ENCODE measurements at places on chromosomes 6 and 20.

DNA sequence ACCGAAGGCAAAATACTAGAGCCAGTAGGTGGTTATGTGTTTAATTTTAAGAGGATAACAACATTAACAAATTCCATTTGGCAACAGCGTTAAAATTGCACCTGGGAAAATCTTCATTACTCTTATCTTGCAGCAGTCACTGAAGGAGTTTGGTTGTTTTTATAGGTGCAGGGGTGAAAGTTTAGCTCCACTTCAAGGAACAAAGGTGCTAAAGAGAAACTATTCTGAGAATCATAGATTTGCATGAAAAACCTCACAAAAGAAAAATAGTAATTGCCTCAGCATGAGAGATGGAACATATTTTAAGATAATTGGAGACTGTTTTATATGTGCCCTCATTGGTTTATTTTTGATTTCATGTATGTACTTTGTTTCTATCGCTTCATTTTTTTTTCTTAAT, 444.4 kb downstream of the UTRN start:
- DNase-seq = no peak

DNA sequence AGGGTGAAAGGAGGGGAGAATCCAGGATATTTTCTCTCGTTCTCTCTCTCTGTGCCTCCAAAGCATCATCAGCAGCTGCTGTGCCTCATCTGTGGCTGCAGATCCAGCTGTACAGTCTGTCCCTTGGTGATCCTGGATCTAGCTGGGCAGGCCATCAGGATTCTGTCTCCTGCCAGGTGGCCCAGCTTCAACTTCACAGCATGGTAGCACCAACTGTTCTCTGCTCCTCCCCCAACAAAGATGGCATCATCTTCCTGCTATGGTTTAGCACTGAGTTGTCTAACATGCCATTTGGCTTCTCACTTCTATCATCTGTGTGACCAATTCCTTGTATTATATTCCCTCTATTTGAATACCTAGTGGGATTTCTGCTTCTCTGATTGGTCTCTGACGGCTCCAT, 28.6 kb upstream of the ARFGEF2 start:
- DNase-seq = no peak

DNA sequence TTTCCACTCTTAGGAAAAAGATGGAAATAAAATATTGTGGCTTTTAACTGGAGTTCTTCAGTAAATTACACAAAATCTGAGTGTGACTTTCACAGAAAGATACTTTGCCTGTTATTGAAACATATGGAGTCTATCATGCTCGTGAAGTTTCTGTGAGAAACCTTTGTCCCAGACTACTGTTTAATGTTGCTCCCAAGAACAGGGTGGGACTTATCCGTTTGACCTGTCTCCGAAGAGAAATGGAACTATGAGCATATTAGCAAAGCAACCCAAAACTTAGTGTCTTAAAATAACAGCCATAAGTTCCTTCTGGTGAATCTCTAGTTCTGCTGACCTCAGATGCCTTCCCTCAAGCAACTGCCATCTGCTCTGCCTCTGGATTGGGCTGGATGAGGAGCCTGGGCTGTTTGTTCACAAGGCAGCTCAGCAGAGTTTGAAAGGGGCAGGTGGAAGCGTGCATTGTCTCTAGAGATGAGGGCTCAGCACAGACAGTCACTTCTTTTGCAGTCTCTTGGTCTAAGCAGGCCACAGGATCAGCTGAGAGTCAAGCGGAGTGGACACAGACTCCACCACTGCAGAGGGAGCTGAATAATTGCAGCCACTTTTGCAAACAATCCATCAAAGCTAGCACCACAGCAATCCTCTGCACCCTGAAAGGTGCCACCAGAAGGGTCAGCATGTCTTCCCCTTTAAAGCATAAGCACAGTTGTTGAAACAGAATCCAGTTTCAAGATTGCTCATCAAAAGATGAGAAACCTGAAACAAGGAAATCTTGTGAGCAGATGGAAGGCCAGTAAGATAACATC, 52.8 kb downstream of the MYB start:
- no peak for DNase-seq

GRCh38 chr6:166942393-166943168, 13.8 kb downstream of the RNASET2 start:
- DNase-seq = no peak

- no peak for DNase-seq
Measured at GRCh38 chr6:109167562-109167961, 72.3 kb downstream of the CEP57L1 start.

DNA sequence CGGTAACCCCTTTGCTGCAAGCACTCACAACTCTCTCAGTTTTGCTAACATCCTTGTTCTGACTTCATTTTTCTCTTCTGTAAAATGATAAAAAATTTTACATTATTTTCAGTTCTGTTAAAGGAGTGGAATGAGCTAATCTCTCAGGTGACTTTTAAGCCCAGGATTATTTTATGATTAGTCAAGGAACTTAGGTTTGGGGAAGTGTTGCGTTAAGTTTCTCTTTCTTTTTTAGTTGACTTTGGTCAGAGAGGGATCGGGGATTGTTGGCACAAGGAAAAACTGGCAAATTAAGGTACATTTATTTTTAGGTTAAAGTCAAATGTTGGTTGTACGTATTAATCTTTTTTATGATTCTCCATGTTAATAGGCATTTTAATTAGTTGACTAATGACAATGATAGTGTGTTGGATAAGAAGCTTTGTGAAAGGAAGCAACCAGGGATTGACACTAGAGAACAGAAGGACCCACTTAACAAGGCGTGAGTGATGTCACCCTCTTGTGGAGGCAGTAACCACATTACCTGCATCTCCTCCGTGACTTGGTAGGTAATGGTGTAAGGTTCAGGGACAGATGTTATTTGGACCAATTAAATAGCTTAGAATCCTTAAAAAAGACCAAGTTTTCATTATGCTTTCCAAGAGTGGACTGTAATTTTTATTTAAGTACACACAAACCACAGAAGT, 31.6 kb downstream of the CD83 start:
- DNase-seq = no peak

DNA sequence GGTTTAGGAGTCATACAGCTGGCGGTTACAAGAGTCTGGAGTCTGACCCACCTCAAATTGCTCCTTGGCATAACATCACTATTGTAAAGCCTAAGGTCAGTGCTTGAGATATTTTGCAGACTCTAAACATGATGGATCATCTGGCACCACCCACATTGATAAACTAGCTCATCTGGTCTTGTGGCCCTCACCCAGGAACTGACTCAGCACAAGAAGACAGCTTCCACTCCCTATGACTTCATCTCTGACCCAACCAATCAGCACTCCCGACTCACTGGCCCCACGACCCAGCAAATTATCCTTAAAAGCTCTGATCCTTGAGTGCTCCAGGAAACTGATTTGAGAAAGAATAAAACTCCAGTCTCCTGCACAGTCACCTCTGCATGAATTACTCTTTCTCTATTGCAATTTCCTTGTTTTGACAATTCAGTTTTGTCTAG, 115.9 kb downstream of the CD24 start:
- DNase-seq = no peak

- DNase-seq = no peak
Measured at GRCh38 chr6:41921712-41921998, 356 bp downstream of the BYSL start.

Data from NCI-H1930 (cell line).